Kidney (tissue), 22 donors: ENCODE measurements at places on chromosomes 11 and 22. TPM values are rescaled to one million over a fixed set of nuclear protein-coding genes. Genes with fewer than 3 reads are reported as not detected.

- no peak for DNase-seq
Observed at GRCh38 chr11:95375886-95376285, 144.9 kb upstream of the SESN3 start.

DNA sequence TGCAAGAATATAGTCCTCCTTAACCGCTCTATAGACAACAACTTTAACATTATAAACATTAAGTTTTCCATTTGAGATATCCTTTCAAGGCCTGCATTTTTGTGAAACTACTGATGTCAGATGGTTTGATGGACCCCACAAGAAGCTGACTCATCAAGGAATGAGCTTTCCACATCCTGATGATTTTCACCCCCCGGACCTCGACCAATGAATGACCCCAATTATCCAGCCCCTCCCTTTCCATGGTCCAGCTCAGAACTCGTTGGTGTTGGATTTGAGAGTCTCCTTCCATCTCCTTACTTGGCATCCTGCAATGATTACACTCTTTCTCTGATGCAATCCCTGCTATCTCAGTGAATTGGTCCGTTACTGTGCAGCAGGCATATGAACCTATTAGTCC is 31.8 kb upstream of the GUCY1A2 start:
- no peak for DNase-seq

DNA sequence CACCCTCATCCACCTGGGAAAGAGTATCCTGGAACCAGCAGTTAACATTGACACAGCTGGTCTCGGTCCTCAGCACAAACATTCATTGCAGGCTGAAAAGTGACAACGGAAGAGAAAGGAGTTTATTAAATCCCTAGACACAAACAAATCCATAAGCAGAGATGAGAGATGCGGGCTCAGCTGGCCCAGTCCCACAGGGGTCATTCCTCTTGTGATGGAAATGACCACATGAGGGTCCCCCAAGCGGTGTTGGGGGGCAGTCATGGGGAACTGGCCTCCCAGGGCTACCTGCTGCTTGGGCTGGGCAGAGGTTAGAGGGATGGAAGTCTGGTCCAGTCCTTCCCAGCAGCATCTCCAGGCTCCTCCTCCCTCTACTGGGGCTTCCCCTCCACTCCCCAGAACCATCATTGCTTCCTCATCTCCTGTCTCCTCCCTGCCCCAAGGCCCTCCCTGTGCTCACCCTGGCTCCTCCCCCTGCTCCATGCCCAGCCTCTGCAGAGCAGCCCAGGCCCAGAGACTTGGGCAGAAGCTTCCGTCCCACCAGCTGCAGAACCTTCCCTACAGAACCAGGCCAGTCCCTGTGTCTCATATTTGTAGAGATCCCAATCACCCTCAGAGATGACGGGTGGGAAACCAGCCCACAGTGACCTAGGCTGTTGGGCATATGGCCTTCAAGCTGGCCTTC is 5.4 kb upstream of the IGLL5 start:
- DNase-seq = no peak

GGT1 gene
- 153 TPM for polyA plus RNA-seq
